Neural crest cell (in vitro differentiated cells): ENCODE measurements at places on chromosomes 3 and 15.
A peak's percentile ranks its signal among the peaks of the same experiment; 100 is the strongest.

GRCh38 chr3:57982561-57983243, 25.5 kb upstream of the FLNB start:
- no peak for DNase-seq

GRCh38 chr3:140844072-140844471, 97.6 kb upstream of the SLC25A36 start:
- DNase-seq, result no peak

DNA sequence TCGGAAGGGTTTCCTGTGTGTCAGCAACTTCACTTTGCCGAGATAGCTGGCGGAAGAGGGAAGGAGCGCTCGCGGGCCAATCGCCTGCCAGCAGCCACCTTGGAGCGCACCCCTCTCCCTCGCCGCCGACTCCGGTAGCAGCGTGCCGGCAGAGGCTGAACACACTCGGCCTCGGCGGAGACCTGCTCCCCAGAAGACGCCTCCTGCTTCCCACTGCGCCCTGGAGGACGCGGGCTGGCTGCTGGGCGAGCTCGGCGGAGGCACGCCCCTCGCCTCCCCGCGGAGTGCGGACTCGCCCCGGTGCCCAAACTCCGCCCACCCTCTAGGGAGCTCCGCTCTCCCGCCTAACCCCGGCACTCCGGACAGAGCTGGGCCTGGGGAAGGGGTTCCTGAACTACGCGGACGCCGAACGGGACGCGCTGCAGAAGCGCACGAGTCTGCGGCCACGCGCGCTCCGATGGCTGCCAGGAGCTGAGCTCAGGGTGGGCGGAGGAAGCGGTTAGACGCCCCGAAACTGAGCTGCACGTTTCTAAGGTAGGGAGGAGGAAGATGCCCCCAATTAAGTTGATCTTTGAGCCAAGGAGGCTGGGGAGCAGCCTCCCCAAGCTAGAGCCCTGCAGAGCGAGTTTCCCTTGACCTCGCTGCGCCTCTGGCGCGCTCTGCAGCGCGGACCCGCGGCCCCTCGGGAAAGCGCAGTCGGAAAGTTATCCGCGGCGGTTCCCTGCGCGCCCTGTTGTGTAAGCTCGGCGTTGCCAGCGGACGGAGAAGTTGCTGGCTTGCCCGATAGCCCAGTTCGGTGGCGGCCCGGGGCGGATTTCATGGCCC, at the start of gene P2RY1:
Gene P2RY1, plus strand, starts transcription at position 356 of the 825 bp plus-strand sequence. CDS start 652 bp downstream, outside the sequence.
- peak; percentile 69 for DNase-seq

- no peak for DNase-seq
These were observed 755.7 kb upstream of the GRM7 start for GRCh38 chr3:6105187-6105586.

GRCh38 chr3:46909535-46910161, 32.1 kb downstream of the PTH1R start:
- DNase-seq, result peak; percentile 88

DNA sequence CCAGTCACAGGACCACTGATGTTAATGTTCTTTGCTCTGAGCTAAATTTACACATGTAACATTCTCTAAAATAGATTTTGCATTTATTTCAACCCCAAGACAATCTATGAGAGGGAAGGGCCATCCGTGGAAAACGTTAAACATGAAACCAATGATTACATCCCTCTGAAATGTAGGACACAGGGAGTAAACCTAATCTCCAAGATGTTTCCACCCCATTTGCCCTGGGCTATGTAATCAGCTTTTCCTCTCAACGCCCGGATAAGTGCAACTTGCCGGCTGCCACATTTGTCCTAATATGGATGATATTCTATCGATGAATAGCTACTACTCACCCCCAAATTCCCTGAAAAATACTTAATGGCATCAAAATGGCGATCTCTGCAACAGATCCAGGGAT, 6.4 kb upstream of the FMN1 start:
- no peak for DNase-seq

DNA sequence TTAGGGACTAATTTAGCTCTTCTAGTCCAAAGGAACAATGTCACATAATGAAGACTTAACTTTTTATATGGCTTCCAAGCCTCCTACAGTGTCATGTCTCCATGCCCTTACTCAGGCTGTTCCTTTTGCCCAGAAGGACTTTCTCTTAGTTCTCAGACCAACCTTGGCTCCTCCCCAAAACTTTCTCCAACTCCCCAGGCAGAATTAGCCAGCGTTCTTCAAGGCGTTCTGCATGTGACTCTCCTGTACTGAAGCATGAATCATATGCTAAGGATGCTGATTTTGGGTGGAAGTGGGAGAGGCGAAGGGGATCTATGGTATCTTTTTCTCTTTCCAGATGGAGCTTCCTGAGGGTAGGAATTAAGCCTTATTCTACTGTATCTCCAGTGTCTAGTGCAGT, 335.1 kb upstream of the ICE2 start:
- DNase-seq, result no peak

DNA sequence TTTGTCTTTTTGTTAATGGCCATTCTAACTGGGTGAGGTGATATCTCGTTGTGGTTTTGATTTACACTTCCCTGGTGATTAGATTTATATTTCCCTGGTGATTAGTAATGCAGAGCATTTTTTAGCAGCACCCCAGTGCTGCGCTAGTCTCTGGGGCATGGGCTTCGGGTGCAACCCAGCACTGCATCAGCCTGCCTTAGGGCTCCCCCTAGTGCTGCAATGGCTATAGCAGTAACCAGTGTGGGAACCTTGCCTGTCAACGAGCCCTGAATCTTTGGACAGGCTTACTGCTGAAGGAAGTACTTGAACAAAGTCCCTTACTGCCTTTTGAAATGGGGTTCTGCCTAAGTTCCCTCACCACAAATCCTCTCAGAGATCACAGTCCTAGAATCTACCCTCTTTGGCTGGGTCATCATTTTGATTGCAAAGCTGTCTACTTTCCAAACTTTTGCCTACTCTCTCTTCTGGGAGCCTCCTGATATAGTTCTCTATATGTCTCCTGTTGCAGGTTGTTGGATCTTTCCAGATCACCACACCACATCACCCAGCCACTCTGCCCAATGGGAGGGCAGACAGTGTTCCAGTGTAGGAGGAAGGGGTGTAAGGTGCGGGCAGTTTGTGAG, 79.2 kb upstream of the CCNL1 start:
- peak; percentile 68 for DNase-seq

- no peak for DNase-seq
These were observed 781 bp upstream of the DPH6 start for GRCh38 chr15:35546511-35547381.

- no peak for DNase-seq
These were observed 25.0 kb downstream of the KIF7 start for GRCh38 chr15:89630260-89630659.

DNA sequence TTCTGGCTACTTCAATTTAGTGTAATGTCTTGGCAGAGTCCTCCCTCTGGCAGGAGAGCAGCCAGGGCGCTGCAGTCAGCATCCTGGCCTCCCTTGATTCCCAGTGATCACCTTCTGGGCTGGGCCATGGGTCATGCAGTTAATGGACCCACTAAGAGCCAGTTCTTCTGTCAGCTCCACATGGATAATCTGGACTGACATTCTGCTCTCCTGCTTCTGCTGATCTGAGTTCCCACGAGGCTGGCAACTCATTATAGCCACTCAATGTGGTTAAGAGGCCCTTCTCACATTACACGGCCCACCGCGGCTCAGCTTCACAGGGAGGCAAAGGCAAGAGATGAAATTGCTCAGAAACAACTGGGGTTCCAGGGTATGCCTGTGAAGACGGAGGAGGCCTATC, 94.0 kb downstream of the WDR76 start:
- DNase-seq, result no peak

GRCh38 chr3:156553705-156554356, 1.1 kb downstream of the SSR3 start:
- DNase-seq, result no peak

GRCh38 chr15:56732135-56732885, 999 bp downstream of the ZNF280D start:
- DNase-seq, result no peak

DNA sequence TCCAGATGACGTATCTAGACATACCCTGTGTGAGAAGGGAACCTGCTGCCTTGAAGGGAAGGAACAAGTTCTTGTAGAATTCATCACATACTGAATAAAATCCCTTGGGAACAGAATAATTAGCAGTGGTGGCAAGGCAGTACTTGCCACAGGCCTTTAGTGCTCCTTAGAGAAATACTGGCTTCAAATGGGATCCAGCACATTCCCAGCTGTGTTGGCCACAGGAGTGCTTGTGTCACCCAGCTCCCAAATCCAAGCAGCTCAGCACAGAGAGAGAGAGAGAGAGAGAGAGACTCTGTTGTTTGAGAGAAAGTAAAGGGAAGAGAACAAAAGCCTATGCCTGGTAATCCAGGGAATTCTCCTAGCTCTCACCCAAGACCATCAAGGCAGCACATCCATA, 969.0 kb upstream of the ALCAM start:
- no peak for DNase-seq

GRCh38 chr15:39227001-39227400, 353.9 kb upstream of the THBS1 start:
- no peak for DNase-seq

GRCh38 chr3:161672478-161672877, 175.9 kb downstream of the OTOL1 start:
- no peak for DNase-seq

DNA sequence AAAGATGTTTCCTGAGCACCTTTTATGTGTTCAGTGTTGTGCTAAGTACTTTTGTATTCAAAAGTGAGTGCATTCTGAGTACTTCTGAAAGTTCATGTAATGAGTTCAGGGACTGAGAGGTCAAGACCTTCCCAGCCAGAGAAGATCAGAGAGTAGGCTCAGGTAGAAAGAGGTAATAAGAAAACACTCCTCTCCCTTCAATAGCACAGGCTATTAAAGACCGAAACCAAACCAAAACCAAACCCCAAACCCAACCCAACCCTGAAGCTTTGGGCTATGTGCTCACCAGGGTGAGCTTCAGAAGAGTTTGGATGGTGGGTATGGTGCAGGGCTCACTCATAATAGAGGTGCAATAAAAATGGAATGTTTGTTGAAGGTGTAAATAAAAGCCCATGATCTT, 76.7 kb upstream of the FAM3D start:
- DNase-seq, result no peak

- DNase-seq, result no peak
These were observed 1.2 kb upstream of the ZBTB20 start for GRCh38 chr3:115148142-115148790.

GRCh38 chr3:45884368-45885201, 1.8 kb upstream of the CCR9 start:
- DNase-seq, result no peak

DNA sequence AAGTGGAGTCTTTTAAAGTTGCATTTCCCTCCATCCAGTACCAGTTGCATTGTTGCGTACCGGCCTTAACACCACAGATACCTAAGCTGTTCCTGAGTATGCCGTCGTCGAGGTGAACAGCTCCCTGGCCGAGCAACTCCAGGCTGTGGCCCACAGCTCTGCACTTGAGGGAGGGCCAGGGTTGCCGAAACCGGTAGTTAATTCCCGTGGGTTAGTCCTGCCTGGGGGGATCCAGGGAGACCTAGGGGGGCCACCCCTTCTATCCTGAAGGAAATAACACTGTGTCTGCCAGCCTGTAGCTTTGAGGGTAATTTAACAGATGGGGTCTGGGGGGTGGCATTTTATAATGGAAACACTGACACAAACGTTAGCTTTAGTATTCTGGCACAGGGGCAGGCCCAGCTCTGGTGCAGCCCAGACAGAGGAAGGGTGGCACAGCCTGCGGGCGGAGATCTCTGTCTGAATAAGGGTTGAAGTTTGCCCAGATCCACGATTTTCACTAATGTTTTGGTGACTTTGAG, 60.8 kb downstream of the RGMA start:
- no peak for DNase-seq

DNA sequence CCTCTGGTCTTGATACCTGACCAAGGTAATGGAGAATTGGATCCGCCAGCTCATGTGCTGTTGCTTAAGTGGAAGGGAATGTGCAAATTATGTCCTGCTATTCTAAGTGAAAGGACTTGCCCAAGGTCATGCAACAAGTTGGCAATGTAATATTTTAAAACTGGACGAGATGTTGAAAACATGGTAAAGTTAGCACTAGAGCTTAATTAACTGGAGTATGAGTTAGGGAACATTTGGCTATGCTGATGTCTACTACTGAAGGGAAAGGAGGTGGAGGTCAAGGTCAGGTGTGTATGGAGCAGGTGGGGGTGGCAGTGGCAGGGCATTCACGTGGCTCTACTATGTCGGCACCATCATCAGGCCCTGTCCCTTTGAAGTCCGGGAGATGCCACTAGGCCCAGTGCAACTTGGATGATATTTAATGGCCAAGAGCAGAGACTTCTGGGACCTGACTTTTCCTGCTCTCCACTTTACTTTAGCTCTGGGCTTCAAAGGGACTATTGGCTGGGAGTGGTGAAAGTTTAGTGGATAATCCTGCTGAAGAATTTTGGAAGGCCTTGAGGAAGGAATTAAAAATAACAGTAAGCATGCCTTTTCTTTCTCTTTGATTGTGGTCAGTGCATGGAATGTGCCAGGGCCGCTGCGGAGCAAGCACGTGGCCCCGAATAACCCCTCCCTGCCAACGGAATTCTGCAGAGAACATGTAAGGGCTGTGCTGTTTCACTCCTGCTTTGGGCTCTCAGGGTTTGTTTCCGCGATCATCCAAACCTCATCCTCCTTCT, 14.9 kb downstream of the SMAD3 start:
- no peak for DNase-seq
